ENCODE measurements at places on chromosomes 1 and 21.

GRCh38 chr1:63902844-63903589 is 129.2 kb downstream of the ROR1 start:
- no peak for DNase-seq

DNA sequence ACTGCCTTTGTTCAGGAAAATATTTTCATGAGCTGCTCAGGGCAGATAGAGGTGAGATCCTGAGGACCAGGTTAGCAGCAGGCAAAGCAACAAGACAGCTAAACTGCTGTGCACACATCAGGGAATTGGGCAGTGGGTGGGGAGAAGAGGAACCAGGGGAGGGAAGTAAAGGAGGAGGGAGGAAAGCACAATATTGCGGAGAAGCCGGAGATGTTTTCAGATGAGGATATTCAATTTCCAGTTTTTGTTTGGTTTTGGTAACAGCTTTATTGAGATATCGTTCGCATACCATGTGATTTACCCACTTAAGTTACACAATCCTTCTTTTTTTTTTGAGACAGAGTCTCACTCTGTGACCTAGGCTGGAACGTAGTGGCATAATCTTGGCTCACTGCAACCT is 34.5 kb downstream of the EPHA10 start:
- DNase-seq, result no peak

- no peak for DNase-seq
These were observed 41.6 kb upstream of the USP1 start for GRCh38 chr1:62395291-62395690.

- no peak for DNase-seq
These were observed 1.7 kb downstream of the MYOCOS start for GRCh38 chr1:171623651-171624331.

- DNase-seq, result no peak
These were observed 583 bp downstream of the MEF2D start for GRCh38 chr1:156499842-156500542.

DNA sequence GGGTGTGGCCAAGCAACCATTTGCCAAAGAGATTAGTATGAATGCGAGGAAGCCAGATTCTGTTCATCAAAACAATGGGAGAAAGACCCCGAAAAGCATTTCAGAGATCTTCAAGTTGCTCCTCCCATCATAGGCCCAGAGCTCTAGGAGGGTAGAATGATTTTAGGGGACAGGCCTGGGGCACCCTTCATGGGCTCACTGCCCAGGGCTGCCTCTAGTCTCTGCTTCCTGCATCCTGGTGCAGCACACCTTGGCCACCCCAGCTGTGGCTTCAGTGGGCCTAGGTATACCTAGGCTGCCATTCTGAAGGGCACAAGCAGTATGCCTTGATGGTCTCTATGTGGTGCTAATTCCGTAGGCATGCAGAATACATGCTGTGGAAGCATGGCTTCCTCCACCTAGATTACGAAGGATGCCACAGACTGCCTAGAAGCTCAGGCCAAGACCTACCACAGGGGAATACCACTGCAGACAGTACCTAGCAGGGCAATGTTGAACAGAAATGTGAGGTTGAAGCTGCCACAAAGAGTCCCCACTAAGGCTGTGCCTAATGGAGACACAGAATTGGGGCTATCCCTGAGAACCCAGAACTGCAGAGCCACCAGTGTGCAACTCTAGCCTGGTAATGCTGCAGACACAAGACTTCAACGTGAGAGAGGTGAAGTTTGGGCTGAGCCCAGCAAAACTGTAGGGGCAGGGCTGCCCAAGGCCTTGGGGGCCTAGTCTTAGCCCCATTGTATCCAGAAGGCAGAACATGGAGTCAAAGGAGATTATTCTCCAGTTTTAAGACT is 158.8 kb downstream of the CLIC6 start:
- DNase-seq, result no peak

GRCh38 chr1:47507144-47507543 is 69.3 kb downstream of the FOXD2 start:
- no peak for DNase-seq

GRCh38 chr1:61046434-61046833 is 35.9 kb upstream of the NFIA start:
- no peak for DNase-seq

DNA sequence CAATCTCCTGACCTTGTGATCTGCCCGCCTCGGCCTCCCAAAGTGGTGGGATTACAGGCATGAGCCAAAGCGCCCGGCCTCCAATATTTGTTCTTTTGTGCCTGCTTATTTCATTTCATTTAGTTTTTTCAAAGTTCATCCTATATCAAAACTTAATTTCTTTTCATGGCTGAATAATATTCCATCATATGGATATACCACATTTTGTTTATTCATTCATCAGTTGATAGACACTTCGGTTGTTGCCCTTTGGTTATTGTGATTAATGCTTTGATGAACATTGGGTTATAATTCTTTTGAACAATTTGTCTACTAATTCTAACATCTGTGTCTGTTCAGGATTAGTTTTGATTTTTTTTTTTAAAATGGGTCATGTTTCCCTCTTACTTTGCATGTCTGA is 41.7 kb downstream of the SFPQ start:
- no peak for DNase-seq

GRCh38 chr1:184568148-184568547 is 181.3 kb downstream of the C1orf21 start:
- no peak for DNase-seq

- DNase-seq, result no peak
These were observed 179.4 kb upstream of the EDN2 start for GRCh38 chr1:41663671-41664400.

DNA sequence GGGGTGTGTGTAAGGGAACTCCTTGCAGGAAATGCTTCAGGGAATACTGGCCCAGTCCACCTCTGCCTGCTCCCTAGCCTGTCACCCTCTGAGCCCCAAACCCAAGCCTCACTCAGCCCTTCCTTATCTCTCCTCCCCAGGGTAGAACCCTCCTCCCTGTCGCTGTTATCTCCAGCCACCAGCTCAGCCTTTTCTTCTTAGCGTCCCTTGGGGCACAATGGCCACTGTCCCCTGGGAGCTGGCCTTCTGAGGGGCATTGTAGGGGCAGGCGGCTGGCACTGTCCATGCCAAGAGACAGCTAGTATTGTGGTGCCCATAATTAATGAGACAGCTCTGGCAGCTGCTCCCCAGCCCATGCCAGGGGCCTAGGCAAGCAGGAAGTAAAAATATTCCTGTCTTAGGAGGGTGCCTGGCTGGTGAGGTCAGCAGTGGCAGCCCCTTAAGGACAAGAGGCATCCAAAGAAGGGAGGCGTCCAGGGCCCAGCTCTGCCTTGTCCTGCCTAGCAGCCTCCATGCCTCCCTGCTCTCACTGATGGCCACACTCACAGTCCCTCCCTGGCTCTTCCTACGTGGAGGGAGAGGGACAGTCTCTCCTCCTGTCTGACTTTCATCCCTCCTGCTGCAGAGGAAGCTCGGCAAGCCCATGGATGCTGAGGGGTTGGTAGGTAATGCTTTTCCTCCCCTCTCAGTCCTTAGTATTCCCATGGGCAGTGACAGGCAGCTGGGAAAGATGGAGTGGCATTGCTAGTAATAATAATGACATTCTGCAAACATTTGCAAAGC is 37.5 kb downstream of the KCNQ4 start:
- DNase-seq, result no peak

GRCh38 chr1:85334962-85335361 is 58.5 kb upstream of the BCL10 start:
- no peak for DNase-seq

DNA sequence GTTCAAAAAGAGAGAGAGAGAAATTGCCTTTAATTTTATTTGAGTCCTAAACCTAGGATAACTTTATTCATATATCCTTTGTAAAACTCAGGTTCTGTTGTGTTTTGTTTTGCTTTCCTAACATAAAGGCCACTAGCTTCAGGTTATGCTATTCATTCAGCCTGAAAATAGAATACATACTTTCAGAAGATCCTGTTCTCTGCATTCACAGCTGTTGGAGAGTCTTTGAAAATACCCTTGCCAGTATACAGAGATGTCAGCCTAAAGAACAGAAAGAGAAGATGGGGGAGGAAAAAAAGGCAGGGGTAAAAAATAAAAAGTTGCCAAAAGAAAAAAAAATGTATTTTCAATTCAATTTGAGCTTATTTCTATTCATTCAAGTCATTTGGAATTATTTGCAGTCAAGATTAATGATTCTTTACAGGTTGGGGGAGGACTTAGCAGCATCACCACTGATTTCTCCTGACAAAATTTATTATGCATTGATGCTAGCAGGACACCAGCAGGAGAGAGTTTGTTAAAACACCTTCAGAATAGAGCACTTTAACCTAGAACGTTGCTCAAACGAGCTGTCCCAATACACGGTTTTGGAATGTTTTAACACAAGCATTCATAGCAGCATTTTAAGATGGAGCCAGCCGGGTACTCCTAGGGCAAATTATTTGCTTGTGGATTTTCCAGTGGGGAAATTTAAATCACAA is 318.5 kb downstream of the NTNG1 start:
- no peak for DNase-seq

GRCh38 chr1:57192222-57192621 is 226.4 kb upstream of the C8B start:
- no peak for DNase-seq
